ENCODE measurements at places on chromosomes 6 and 20.

DNA sequence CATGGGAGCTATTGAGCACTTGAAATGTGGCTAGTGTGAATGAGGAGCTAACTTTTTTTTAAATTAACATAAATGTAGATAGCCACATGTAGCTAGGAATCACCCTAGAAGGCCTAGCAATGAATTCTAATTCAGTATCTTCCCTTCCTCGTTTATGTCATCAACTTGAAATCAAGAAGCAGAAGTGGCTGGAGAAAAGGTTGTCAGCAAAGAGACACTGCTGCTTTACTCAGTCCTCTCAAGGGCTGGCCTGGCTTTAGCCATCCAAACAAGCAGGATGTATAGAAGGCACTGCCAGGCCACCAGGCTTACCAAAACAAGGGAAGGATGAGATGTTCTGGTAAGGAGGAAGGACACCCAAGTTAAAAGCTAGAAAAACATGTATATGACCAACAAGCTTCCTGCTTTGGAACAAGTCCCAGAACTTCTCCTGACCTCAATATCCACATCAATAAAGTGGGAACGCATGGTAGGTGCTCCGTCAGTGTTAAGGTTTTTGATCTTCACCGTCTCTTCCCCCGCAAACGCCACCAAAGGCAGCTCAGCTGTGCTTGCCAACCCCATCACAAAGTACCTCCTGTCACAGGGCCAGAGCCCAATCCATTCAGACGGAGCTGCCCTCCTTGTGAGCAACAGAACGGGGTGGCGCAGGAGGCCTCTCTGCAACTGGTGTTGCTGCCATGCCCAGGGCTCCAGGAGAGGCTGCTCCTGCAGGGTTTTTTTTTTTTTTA is 235.8 kb upstream of the RIN2 start:
- H3K4me1 ChIP-seq = peaks cover 5% of the 10 kb centered on the region
- no peak overlapping the region for H3K4me3 ChIP-seq
- H3K27ac ChIP-seq = no peak overlapping the region
- DNase-seq = no peak

DNA sequence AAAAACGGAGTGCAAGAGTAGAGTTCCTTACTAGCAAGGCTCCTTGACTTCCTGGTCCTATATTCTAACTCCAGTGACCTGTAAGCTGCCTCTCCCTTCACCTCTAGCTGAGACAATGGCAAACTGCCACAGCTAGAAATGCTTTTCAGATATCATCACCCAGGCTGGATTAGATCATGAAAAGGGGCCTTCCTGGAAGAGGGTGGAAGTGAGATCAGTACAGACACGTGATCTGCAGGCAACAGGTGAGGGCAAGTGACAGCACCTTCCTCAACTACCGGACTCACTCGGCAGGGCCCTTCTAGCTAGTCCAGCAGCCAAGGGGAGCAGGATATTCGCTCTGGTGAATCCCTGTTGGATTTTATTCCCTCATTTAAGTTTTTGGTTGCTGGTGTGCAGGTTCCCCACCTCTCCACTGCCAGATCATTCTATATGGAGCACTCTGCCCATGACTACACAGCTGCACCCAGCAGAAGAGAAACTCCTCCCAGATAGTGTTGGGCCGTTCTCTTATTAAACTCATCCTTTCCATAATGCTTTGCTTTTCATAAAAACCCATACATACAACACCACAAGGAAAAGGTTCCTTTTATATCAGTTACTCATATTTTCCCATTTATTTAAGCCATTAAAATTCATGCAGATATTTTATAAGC is 26.4 kb upstream of the FAM83C start:
- H3K36me3 ChIP-seq = no peaks in the 10 kb centered on the region
- DNase-seq = no peak
- no peak overlapping the region for H3K4me3 ChIP-seq
- H3K4me1 ChIP-seq = peaks cover 5% of the 10 kb centered on the region
- no peak overlapping the region for H3K27ac ChIP-seq
- no peaks in the 10 kb centered on the region for H3K27me3 ChIP-seq

DNA sequence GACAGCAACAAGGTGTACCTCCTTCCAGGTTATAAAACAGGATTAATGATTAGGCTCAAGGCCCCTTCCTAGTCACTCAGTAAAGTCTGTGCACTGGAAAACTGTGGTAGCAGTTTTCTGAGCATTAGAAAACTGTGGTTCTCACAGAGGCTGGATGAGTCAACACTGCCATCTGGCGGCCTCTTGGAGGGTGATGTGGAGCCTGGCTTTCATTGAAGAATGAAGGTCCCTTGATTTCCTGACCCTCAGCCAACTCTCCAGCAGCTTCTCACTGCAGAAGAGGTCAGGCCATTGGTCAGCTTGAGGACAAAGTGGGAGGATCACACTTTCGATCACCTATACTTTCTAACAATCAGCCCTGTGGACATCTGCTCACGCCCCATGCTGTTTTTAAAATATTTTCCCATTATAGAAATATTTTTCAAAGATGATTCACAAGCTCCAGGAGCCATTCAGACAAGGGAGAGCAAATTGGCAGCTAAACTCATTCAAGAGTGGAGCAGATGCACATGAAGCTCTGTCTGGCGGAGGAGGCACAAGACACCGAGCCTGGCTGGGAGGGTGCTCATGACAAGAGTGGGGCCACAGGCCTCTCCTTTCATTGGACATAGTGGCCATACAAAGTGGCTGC is 23.2 kb downstream of the PSMB1 start:
- H3K4me1 ChIP-seq = no peaks in the 10 kb centered on the region
- no peaks in the 10 kb centered on the region for H3K27me3 ChIP-seq
- peaks cover 26% of the 10 kb centered on the region for H3K36me3 ChIP-seq
- no peak overlapping the region for H3K4me3 ChIP-seq
- peak; percentile 40 for DNase-seq

- no peaks in the 10 kb centered on the region for H3K27me3 ChIP-seq
- H3K4me1 ChIP-seq = no peaks in the 10 kb centered on the region
- H3K4me3 ChIP-seq = no peak overlapping the region
- DNase-seq = no peak
- H3K27ac ChIP-seq = no peak overlapping the region
Measured at GRCh38 chr20:7383216-7383615, 557.0 kb downstream of the HAO1 start.

GRCh38 chr6:96649926-96650325 is 87.0 kb downstream of the FHL5 start:
- no peak for DNase-seq
- no peak overlapping the region for H3K27ac ChIP-seq
- no peaks in the 10 kb centered on the region for H3K4me1 ChIP-seq
- peaks cover 4% of the 10 kb centered on the region for H3K27me3 ChIP-seq

- no peak for DNase-seq
- no peaks in the 10 kb centered on the region for H3K27me3 ChIP-seq
- H3K36me3 ChIP-seq = no peaks in the 10 kb centered on the region
- no peak overlapping the region for H3K4me3 ChIP-seq
- H3K4me1 ChIP-seq = no peaks in the 10 kb centered on the region
Measured at GRCh38 chr20:16311756-16312155, 261.5 kb downstream of the KIF16B start.

DNA sequence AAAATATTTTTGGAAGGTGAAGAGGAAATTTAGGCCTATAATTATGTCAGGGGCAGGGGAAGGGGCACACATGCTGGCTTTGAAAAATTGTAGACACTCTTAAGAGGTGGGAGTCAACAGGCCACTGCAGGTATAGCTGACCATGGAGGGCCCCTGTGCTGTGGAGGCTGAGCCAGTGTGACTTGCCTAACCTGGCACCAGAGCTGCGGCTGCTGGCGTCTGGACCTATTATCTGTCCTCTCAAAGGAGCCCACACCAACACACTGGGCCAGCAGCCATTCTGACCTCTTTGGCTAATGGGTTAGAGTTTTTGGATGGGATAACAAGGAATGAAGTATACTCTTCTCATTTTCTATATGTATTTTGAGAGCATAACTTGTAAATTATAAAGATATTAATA is 4.5 kb downstream of the GID8 start:
- no peak for DNase-seq
- peaks cover 19% of the 10 kb centered on the region for H3K4me1 ChIP-seq
- no peak overlapping the region for H3K4me3 ChIP-seq
- H3K27me3 ChIP-seq = no peaks in the 10 kb centered on the region
- H3K36me3 ChIP-seq = peaks cover 66% of the 10 kb centered on the region
- no peak overlapping the region for H3K27ac ChIP-seq

- H3K36me3 ChIP-seq = no peaks in the 10 kb centered on the region
- no peak overlapping the region for H3K4me3 ChIP-seq
Measured at GRCh38 chr20:18754030-18754652, 59.4 kb upstream of the SCP2D1 start.

- H3K36me3 ChIP-seq = no peaks in the 10 kb centered on the region
- no peak overlapping the region for H3K4me3 ChIP-seq
- H3K27me3 ChIP-seq = no peaks in the 10 kb centered on the region
- H3K27ac ChIP-seq = no peak overlapping the region
Measured at GRCh38 chr20:31747640-31748039, 8.6 kb downstream of the TPX2 start.

- H3K36me3 ChIP-seq = no peaks in the 10 kb centered on the region
- no peak for DNase-seq
- H3K4me3 ChIP-seq = peak overlapping the region; percentile 19
- H3K4me1 ChIP-seq = peaks cover 20% of the 10 kb centered on the region
- no peak overlapping the region for H3K27ac ChIP-seq
Measured at GRCh38 chr6:158516098-158516497, 43.8 kb upstream of the TMEM181 start.

GRCh38 chr6:44415873-44416502 is 28.5 kb downstream of the CDC5L start:
- H3K27me3 ChIP-seq = no peaks in the 10 kb centered on the region
- no peak overlapping the region for H3K4me3 ChIP-seq

GRCh38 chr20:51938559-51939258 is 136.4 kb upstream of the SALL4 start:
- H3K4me3 ChIP-seq = no peak overlapping the region
- H3K27me3 ChIP-seq = no peaks in the 10 kb centered on the region
- no peak overlapping the region for H3K27ac ChIP-seq
- H3K4me1 ChIP-seq = no peaks in the 10 kb centered on the region

- H3K36me3 ChIP-seq = no peaks in the 10 kb centered on the region
- DNase-seq = no peak
- peaks cover 29% of the 10 kb centered on the region for H3K4me1 ChIP-seq
- H3K4me3 ChIP-seq = no peak overlapping the region
- peaks cover 2% of the 10 kb centered on the region for H3K27me3 ChIP-seq
Measured at GRCh38 chr6:33216117-33216649, 7.9 kb downstream of the RING1 start.

DNA sequence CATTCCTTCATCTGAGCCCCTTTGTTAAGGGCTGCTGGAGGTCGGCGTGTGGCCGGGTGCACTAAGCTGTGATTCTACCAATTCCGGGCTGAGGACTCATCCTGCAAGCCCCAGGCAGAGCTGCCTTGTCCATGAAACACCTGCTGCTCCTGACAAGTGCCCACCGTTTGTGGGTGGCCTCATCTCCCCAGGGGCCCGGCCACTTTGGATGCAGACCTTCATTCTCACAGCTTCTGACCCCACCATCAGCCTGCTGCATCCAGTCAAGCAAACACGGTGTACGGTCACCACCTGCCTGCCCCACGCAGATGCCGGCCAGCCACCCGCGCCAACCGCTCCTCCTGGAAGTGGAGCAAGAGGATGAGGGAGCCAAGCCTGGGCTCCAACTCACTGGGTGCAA is 382.7 kb downstream of the THBS2 start:
- H3K27me3 ChIP-seq = peaks cover 20% of the 10 kb centered on the region
- no peak overlapping the region for H3K4me3 ChIP-seq
- no peaks in the 10 kb centered on the region for H3K36me3 ChIP-seq
- no peaks in the 10 kb centered on the region for H3K4me1 ChIP-seq
- no peak overlapping the region for H3K27ac ChIP-seq

GRCh38 chr6:166957805-166958076 is 1.4 kb upstream of the RNASET2 start:
- H3K4me3 ChIP-seq = peak overlapping the region; percentile 92
- no peak for DNase-seq
- peaks cover 42% of the 10 kb centered on the region for H3K4me1 ChIP-seq
- peak overlapping the region; percentile 90 for H3K27ac ChIP-seq
- H3K36me3 ChIP-seq = no peaks in the 10 kb centered on the region
